Stimulated activated CD8-positive, alpha-beta memory T cell treated with anti-CD3 and anti-CD28 coated beads, Interleukin-4, amount 100 ng/mL, for 1 hour (primary cell): ENCODE measurements at places on chromosomes 3 and 15.
A peak's percentile ranks its signal among the peaks of the same experiment; 100 is the strongest.

- DNase-seq: no peak
Measured at GRCh38 chr3:107907996-107908395, 182.8 kb downstream of the CD47 start.

- DNase-seq: no peak
Measured at GRCh38 chr3:57919987-57920386, 88.2 kb upstream of the FLNB start.

- no peak for DNase-seq
Measured at GRCh38 chr15:70535071-70535954, 228.0 kb downstream of the UACA start.

DNA sequence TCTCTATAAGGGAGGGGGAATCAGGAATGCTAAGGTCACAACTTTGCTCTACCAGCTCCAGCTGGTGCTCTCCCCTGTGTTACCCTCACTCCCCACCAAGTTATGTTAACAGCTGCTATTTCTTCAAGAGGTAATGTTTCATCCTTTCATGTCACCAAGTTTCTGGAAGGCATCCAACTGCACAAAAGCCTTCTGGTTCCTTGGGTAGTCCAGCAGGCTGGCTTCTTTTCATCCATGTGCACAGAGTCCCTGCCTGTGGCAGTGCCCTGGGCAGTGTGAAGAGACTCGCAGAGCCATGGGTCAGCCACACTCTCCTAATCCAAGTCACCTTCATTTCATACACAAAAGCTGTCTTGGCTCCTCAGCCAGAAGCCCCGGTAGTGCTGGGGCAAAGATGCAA, 737.5 kb upstream of the LMCD1 start:
- no peak for DNase-seq

DNA sequence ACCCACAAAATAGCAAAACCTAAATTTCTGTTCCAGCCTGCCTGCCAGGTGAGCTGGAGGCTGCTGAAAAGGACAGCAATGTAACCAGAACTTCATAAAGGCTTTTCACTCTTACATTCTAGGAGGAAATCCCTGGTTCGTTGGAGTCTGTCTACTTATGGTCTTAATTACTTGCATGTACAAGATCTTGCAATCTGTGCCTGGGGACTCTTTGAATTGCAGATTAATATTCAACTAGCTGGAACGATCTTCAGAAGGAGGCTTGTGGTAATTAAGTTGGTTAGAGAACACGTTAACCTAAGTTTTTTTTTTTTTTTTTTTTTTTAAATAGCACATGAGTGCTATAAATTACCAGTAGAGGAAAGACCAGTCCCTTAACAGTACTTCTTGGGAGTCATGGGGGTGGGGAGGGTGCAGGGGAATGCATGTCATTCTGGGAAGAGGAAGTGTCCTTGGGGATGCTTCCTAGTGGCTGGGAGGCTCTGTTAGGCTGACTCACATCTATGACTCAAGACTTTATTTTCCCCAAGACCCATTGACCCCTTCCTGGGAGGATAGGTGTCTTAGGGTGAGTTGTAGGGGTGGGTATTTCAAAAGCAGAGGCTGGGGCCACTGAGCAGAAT, 139.8 kb downstream of the RAB11A start:
- no peak for DNase-seq

GRCh38 chr3:127678315-127678599, 5.5 kb downstream of the ABTB1 start:
- DNase-seq: no peak

DNA sequence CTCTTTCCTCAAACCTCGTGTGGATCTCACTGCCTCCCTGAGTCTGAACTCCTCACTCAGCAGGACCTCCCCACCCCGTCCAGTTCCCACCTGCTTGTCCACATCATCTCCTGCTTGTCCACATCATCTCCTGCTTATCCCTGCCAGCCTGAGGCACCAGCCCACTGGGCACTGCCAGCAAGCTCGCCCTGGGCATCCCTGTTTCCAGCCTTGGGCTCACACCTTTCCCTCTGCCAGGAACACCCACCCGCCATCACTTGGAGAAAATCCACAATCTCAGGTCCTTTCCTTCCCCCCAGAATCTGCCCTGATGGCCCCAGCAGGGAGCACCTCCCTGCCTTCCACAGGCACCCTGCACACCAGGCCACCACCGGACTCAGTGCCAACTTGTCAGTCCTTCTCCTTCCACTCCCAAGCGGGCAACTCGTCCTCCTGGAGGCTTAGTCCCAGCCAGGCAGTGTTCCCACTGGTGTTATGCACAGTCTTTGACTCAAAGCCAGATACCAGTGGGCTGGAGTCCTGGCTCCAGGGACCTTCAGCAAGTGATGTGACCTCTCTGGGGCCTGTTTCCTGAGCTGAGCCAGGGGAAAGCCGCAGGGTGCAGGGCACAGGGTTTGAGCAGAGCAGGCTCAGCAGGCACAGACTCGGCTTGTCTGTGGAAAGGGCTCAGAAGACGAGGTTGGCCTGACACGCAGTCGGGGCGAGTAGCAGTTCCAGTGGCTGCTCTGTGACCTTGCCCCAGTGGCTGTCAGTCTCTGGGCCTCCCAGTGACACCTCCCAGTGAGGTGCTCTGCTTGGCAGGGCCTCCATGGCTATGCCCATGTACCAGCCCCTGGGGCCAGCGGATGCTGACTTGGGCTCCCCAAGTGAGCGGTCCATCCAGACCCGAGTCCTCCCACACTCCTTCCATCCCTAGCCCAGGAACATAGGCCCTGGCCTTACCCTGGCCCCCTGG, 9.5 kb upstream of the MESP2 start:
- DNase-seq: no peak

DNA sequence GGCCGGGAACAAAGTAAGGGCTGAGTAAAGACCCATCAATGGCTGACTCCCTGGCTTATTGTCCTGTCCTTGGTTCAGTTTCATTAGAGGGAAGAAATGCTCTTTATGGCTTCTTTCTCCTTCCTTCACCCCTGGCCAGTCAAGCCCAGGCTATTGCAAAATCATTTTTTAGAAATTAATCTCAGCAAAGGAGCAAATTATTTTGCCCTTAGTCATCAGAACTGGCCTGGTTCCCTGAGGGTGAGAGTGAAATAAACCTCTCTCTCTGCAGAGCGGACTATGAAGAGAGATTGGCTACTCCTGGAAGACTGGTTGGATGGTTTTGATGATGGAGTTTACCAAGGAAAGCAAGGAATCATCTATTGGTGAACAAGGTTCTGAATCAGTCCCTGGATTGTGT, 52.7 kb upstream of the OXTR start:
- no peak for DNase-seq

DNA sequence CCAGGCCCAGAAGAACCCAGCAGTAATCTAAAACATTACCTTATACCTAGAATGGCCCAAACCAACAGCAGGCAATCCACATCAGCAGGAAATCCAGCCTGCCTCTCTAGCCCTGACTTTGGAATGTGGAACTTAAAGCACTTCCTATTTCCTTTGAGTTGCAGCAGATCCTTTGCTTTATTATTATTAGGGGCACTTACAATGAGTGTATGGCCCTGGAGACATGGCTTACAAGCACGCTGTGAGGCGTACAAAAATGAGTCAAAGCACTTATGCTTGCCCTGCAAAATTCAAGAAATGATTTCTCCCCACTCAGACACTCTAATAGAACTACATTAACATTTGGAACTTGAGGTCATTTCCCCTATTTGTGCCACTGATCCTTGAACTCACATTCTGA, 9.5 kb upstream of the KNSTRN start:
- DNase-seq: no peak

- DNase-seq: no peak
Measured at GRCh38 chr15:60703207-60703933, 224.4 kb upstream of the ICE2 start.

DNA sequence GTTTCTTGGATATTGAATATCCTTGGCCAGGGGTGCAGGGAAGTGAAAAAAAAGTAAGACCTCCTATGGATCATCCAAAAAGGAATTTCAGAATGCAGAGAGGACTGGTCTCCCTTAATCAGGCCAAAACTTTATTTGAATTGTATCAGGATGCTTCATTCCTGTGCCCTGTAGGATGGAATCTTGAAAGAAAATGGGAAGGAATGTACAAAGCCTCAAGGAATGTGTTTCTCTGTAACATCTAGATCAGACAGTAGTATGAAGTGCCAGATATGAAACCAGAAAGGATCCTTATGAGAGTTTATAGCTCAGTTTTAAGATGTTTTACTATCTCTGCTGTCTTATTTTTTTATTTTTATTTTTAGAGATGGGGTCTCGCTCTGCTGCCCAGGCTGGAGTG, 6.5 kb upstream of the GSK3B start:
- no peak for DNase-seq

DNA sequence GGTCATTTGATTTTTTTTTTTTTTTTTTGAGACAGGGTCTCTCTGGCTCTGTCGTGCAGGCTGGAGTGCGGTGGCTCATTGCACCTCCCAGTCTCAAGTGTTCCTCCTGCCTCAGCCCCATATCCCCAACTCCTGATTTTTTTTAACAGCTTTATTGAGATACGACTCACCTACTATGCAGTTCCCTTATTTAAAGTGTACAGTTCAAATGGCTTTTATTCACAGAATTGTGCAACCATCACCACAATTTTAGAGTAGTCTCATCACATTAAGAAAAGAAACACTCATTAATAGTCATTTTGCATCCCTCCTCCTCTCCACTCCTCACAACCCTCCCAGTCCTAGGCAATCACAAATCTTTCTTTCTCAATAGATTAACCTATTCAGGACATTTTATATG, 1.9 kb upstream of the TRA2B start:
- no peak for DNase-seq

- DNase-seq: no peak
Measured at GRCh38 chr3:141271279-141272030, 39.8 kb downstream of the PXYLP1 start.

DNA sequence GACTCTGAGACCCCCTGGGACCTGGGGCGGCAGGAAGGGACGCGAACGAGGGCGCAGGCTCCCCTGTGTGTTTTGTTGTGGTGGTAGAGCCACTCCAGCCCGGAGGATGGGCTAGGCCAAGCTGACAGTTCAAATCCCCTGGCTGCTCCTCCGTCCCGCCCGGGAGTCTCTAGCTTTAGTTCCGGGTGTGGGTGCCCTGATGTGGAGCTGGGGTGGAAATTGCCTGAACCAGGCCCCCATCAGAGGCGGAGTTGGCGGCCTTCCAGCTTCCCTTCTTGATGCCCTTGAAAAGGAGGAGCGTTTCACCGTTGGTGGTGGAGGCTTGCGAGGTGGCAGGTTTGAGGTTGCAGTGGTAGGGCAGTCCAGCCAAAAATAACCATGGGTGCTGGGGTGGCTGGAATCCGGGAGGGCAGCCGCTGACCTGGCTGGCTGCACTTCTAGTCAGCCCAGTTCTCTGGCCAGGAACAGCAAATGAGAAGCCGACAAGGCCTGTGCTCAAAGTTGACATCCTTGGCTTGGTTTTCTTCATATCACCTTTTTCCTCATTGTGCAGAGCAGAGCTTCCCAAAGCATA, 817 bp downstream of the CLK3 start:
- peak; percentile 48 for DNase-seq

- no peak for DNase-seq
Measured at GRCh38 chr3:50293079-50293801, 1.0 kb upstream of the IFRD2 start.
